Activated CD8-positive, alpha-beta memory T cell treated with anti-CD3 and anti-CD28 coated beads, Interleukin-2, amount 50 U/mL, for 4 hours (primary cell): ENCODE measurements at places on chromosomes 6 and 20.

- DNase-seq = no peak
Measured at GRCh38 chr20:9137001-9137400, 68.1 kb downstream of the PLCB4 start.

DNA sequence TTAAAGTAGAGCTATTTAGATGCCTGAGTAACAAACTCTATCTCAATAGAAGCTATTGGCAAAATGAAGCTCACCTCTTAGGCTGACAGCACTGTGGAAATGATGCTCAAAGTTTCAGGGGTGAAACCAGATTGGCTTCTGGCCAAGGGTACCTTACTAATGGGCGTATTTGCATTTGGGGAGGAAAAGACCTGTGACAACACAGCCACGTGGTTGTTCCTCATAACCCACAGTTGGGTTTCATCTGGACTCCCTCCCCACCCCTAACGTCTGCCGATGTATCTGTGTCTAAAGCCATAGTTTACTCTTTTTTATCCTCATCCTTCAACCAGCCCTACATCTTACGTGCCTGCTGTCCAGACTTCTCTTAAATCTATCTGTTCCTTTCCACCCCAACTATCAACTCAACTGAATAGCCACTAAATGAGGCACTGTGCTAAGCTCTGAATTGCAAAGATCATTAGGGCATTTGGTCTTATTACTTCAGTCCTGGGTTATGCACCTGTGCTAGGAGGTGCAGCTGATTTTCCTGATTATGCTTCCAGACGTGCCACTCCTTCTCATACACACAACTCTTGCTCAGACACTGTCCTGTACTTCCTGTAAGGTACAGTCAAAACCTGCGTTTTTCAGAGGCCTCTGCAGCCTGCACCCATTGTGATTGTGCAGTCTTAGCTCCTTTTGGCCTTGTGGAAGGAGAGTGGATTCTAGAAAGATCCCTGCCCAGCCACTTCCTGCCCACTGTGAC, 80.6 kb upstream of the ARMC2 start:
- no peak for DNase-seq

DNA sequence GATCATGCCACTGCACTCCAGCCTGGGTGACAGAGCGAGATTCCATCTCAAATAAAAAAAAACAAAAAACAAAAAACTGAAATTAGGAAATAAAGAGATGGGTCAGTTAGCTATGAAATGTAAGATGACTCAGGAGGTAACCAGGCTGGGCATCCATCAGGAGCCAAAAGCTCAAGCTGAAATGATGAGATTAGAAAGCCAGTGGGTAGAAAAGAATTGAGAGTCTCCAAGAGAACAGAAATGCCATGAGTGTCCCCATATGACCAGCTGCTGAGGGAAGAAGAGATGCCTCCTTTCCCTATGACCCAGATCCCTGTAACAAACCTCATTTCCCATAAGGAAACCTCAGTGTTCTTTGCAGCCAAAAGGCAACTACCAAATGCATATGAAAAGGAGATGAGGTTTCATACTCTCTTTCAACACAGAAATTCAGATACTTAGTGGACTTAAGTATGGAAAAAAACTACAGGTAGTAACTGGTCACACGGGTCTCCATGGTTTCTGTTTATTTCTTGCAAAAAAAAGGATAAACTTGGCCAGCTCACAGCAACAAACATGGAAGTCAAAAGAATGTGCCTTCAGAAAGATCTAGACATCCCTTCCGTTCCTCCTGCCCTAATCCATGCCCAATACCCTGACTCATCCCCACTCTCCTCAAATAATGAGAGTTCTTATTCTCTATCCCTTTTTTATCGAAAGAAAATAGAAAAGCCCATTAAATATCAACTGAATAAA, 8.1 kb downstream of the ARHGAP18 start:
- no peak for DNase-seq

DNA sequence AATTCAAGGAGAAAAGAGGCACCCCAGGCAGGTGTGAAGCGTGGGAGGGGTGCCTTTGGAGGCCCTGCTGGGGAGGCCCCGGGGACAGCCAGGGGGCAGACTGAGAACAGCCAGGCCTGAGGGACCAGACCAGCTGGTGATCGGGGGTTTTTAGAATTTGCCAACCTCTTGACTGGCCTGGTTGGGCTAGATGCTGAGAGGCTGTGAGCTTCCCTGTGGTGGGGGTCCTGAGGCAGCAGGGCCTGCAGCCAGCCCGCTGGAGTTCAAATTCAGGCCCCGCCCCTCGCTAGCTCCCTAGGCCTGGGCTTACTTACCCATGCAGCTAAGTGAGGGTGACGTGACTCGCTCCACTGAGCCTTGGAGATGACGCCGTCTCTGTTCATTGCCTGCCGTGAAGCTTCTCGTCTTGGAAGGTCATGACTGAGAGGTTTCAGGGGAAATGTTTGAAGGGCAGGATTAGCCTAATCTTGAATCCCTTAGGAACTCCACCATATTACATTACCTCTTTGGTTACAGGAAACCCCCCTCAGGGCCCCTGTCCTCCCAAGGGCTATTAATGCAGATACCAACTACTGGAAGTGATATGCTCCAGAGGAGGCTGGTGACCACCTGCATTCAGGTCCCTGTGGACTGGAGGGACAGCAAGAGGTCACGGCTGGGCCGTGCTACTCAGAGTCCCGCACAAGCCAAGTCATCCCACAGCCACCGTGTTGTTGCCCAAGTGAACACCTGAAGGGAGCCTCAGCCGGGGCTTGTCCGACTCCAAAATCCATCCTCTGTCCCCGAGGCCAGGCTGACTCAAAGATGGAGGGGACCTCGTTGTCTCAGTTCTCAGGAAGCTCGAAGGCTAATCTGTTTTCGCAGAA, 73.9 kb upstream of the DUSP22 start:
- no peak for DNase-seq

DNA sequence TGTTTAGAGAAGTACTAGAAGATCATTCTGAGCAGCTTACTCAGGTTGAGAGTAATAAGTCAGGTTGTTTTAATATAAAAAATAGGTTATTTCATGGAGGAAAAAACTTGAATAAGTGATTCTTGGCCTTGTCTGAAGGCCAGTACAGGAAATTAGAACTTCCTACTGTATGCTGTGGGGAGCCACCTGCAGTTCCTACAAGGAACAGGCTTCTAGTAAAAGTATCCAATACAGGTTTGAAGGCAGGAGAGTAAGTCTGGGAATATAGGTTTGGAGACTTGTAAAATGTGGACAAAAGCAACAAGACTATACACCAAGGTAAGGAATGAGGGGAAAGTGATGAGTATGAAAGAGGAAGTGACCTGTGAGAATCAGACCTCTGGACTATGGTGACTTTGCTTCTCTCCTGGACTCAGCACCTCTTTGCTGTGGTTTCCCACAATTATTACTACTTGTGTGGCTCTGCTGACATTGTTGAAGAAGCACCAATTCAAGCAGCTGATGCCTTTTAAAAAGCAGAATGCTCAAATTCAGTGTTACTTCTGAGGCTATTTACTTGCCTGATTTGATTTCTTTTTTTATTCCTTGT, 278.6 kb downstream of the TBC1D7 start:
- no peak for DNase-seq

- DNase-seq = no peak
Measured at GRCh38 chr6:15143086-15143485, 102.8 kb upstream of the JARID2 start.

GRCh38 chr6:111456208-111456607, 26.8 kb downstream of the REV3L start:
- DNase-seq = no peak

DNA sequence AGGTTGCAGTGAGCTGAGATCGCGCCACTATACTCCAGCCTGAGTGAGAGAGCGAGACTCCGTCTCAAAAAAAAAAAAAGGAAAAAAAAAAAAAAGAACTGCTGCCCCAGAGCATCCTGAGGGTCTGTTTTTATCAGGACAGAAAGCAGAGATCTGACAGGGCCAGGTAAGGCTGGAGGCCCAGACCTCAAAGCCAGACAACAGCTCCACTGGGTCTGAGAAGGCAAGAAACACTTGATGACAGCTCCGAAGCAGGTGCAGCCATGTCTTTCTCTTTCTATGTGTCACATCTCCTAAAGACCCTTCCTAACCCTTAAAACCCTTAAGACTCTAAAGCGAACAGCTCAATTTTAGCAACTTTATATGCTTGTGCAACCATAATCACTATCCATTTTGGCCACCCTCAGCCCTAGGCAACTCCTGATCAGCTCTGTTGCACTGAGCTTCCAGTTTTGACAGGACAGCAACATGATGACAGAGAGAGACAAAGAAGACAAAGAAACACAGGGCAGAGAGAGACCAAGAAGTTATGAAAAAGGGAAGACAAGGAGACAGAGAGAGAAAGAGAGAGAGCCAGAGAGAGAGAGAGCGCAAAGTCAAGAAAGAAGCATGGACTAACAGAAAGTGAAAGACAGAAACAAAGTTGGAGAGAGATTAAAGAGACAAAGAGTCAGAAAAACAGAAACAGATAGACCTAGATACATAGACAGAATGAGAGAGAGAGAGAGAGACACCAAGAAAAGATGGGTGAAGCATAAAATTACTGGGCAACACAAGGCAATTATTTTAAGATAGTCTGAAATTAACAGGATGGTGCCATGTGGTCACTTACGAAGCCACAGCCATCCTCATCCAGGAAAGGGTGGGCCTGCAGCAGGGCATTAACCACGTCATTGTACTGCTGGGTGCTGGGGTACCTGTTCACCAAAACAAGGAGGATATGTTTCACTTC, 39.2 kb downstream of the SAMD3 start:
- DNase-seq = no peak

DNA sequence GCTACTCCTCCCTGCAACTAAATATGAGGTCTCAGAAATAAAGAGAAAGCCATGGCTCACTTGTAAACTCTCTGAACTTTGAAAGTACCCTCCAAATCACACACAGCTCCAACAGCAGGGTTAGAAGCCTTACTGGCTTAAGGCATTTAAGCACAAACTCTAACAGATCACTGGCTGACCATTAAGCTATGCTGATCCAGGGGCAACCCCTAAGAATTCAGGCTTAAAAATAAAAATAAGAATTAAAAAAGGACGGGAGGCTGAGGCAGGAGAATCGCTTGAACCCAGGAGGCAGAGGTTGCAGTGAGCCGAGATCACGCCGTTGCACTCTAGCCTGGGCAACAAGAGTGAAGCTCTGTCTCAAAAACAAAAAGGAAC, 21.8 kb downstream of the HLA-E start:
- no peak for DNase-seq

DNA sequence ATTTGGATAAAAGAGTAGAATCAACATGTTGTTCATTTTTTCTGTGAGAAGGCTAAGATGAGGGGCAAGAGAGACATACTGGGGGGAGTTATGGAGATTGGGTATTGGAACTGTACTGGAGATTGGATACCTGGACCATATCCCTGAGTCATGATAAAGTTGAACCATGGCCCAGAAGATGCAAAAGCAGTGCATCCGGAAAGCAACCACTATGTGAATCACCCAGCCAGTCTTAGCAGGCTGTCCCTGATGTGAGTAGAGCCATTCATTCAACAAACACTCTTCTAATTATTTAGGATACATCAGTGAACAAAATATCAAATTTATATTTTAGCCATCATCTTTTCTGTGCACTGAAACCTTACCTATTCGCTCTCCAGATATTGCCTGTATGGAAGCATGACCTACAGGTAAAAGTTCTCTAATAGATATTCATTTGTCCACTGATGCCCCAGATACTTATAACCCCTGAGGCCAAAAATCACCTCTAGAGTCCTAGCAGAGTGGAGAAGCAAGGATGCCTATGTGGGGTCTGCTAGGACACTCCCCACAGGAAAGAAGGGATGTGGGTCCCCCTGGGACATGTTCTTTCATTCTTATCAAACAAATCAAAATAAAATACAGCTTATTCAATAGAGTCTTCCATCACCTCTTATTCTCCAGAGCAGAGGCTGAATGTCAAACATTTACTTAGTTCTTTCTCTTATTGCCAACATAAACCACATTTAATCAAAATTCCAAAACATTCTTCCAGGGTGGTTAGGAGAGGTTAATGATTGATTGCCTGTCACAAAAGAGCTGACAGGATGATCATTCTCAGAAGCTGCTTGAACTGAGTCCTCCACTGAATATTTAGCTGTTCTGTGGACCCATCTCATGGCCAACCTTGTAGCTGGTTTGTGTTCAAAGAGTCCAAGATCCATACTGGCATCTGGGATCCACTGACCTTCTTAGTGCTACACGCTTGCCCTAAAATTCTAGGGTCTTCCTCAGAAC, 37.0 kb upstream of the PKHD1 start:
- no peak for DNase-seq

GRCh38 chr6:105981002-105981887, 104.9 kb upstream of the PRDM1 start:
- DNase-seq = peak; percentile 39

- DNase-seq = peak; percentile 55
Measured at GRCh38 chr6:26003102-26003694, 40.6 kb downstream of the TRIM38 start.
